ENCODE measurements at places on chromosomes 12 and 14.

- DNase-seq, result no peak
These were observed 3.1 kb upstream of the LMNTD1 start for GRCh38 chr12:25556153-25556552.

- no peak for DNase-seq
These were observed 812.8 kb downstream of the C12orf50 start for GRCh38 chr12:87216436-87216835.

DNA sequence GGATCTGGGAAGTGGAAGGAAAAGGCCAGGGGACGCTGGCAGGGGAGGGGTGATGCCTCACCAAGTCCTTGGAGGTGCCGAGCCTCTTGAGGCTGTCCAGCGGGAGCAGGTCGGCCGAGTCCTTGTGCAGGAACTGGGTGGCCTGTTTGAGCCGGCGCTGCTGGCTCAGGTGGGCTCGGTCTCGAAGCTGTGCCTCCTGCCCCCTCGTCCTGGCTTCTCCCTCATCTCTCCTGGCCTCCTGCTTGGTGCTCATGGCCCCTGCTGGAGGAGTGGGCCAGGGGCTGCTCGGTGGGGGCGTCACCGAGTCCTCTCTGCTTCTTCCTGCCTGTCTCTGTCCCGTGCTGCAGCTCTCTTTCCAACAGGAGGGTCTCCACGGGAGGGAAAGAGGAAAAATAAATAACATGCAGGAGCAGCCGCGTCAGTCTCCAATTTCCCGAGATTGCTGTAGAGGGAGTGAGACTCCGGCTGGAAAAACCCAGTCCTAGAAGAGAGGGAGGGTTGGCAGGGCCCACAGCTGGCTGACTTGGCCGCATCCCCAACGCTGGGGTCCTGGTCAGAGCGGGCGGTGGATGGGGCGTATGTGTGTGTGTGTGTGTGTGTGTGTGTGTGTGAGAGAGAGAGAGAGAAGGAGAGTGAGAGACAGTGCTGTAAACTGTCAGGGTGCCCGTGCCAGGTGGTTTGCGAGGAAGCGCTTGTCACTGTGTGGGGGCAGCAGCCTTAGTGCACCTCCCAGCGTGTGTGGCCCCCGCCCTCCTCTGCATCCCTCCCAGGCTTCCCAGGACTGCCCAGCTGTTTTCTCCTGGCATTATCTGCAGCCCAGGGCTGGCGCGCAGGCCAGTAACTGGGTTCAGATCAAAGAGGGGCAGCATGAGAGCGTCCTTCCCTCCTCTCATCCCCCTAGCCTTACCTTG lies at the start of gene NRIP2:
NRIP2 (minus strand) TSS at position 455 of the 911 bp plus-strand sequence; CDS start at position 403, 52 bp downstream.
- no peak for DNase-seq

GRCh38 chr14:76193696-76194095 lies 42.0 kb downstream of the GPATCH2L start:
- no peak for DNase-seq

DNA sequence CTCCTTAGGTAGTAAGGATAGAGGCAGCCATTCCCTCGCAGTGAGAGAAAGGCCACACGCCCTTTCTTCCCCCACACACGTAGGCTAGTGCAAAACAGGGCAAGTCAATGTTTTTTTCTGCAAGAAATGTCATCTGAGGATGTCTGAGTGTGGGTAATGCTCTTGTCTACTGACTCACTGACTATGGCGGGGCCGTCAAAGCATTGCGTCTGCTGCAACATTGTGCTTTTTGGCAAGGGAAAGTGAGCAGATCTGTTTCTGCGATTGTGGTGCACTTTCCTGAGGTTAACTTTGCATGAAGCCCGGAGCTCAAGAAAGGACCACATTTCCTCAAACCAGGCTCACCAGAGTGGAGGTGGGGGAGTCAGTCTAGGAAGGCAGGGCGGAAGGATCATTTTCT lies 181.6 kb upstream of the GZMB start:
- no peak for DNase-seq

- DNase-seq, result no peak
These were observed 184.3 kb upstream of the C14orf180 start for GRCh38 chr14:104395276-104395675.

DNA sequence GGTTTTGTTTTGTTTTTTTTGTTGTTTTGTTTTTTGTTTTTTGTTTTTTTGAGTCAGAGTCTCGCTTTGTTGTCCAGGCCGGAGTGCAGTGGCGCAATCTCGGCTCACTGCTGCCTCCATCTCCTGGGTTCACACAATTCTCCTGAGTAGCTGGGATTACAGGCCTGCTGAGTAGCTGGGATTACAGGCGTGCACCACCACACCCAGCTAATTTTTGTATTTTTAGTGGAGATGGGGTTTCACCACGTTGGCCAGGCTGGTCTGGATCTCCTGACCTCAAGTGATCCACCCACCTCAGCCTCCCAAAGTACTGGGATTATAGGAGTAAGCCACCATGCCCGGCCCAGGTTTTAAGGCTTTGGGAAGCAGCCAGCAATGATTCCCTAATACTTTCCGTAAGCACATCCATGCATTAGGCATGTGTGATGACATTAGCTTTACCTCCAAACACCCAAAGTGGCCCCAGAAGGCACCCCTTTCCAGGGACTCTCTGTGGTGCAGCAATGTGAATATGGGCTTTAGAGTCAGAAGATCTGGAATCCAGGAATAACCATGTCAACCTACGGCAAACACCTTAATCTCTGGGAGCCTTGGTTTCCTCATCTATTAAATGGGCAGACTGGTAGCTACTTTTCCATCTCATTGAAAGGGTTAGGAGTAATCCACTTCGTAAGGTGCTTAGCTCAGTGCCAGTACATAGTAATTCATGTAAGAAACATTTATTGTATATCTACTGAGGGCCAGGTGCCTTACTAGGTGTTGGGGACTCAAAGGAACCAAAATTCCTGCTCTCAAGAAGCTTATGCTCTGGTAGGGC lies 152.9 kb downstream of the ZFP36L1 start:
- no peak for DNase-seq

- DNase-seq, result no peak
These were observed 31.7 kb upstream of the SLC38A2 start for GRCh38 chr12:46404225-46404631.

GRCh38 chr14:75283833-75284563 lies 5.4 kb downstream of the FOS start:
- no peak for DNase-seq

GRCh38 chr12:110577864-110578693 lies 5.0 kb downstream of the PPTC7 start:
- DNase-seq, result peak; percentile 65

GRCh38 chr12:24838531-24838950 lies 110.4 kb downstream of the BCAT1 start:
- no peak for DNase-seq

DNA sequence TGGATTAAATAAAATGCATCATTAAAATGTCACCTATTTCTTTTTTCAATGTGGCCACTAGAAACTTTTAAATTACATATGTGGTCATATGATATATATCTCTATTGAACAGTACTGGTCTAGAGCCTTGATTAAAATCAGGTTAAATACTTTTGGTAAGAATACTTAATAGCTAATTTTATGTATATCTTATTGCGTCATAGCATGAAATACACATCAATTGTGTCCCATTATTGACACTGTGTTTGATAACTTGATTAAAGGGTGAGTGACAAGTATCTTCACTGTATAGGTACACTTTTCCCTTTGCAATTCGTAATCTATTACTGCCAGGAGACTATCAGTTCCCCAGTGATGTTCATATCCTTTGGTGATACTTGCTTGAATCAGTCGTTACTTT lies 4.4 kb upstream of the HELB start:
- no peak for DNase-seq

DNA sequence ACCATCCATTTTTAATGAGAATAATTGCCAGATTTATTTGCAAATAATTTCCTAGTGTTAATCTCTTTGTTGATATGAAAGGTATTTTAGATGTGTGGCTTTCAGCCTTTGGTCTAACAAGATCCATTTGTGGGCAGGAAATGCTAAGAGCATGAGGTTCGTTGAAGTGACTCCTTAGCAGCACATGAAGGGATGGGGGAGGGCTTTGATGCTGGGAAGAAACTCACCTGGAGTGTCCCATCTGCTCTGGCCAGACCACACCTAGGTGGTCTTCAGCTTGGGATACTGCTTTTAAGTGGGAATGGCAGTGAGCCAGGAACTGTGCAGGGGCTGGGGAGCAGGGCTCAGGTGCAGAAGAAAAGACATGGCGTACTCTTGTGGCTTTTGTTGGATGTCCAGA lies 13.6 kb downstream of the SFSWAP start:
- no peak for DNase-seq

DNA sequence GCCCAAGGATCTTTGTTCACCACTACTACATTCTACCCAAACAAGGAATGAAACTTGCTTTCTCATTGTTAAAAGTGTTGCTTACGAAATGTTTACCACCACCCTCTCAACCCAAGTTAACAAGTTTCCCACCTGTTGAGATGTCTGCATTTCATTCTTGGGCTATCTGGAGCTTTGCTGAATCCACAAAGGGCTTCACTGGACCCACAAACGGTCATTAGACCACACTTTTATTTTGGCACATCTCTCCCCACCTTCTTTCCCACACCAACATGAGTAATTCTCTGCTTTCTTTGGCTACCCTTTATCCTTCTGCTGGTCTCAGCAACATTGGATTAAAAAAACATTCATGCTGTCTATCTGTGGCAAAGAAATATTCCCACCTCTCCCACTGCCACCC lies 78.0 kb downstream of the TMEM260 start:
- no peak for DNase-seq

- DNase-seq, result no peak
These were observed 2.0 kb downstream of the CRY1 start for GRCh38 chr12:107091381-107091780.

- DNase-seq, result no peak
These were observed 94.1 kb downstream of the PLCZ1 start for GRCh38 chr12:18643681-18644080.

DNA sequence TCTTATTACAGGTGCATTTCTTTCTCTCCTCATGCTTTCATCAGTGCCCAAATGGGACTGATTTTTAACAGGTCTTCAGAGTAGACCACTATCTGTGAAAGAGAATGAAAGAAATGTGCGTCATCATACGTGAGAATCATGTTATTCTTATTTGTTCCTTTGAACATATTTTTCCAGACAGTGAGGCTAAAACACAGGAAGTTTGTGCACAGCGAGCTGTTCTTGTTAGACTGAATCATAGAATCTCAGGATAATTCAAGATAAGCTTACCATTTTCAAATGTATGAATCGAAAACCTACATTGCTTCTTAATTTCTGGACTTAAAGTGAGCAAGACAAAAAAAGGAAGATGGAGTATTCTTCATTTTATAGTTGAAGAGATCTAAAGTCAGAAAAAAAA lies 383.1 kb downstream of the EGLN3 start:
- no peak for DNase-seq

DNA sequence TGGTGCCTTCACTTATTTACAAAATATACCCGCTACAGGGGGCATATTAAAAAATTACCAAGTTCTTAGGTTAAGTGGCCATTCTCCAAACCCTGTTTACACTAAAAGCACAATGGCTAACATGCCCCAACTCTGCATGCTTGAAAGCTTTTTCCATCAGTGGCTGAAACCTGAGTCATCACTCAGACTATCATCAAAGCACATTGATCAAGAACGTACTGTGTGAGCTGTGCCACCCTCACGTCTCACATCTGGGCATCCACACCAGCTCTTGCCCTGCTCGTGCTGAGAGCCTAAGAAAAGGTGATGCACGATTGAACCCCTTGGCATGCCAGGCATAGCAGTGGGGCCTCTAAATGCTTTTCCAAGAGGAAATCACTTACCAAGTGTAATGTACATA lies 13.2 kb downstream of the AQP6 start:
- no peak for DNase-seq

DNA sequence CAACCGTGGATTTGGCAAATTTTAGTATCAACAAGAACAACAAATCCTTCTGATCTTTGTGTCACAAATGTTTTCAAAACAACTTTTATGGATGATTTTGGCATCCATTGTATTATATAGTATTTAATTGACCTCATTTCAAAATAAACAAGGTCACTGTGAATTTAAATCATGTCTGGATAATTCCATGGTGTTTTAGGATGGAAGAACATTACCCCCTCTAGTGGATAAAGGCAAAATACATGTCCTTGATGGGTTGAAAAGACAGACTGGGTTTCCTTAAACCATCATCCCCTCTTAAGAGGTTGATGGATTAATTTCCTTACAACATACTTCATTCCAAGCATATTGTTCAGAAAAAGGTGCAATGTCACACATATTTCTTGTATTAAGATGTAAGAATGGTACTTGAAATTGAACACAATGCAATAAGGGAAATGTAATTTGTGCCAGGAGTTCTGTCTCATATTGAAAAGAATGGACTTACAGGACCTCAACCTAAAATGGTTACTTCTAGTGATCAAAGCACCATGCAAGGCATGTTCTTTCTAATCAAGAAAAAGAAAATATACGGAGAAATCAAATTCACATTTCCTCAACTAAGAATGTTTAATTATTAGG lies 352.0 kb downstream of the BCAT1 start:
- no peak for DNase-seq

- DNase-seq, result no peak
These were observed 8.9 kb downstream of the HVCN1 start for GRCh38 chr12:110680032-110680431.

GRCh38 chr12:109052414-109053323 lies at the start of gene USP30:
Gene USP30 (plus strand): TSS chr12:109052576. CDS start chr12:109052679, 103 bp downstream.
- peak; percentile 79 for DNase-seq

DNA sequence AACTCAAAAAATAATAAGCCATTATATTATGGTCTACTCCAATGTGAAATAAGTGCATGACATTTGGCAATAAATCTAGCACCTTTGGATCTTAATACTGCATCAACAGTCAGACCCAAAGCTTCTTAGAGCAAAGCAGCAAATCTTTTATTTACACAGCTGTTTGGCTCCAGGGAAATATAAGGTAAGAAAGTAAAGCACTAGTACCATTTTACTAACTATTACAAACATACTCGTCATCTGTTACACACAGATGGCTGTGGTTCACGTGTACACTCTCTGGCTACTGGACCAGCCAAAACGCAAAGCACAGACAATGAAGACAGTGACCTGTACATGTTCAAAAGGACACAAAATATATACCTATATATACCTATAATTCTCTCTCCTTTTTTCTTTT lies 2.8 kb downstream of the FGD6 start:
- no peak for DNase-seq

DNA sequence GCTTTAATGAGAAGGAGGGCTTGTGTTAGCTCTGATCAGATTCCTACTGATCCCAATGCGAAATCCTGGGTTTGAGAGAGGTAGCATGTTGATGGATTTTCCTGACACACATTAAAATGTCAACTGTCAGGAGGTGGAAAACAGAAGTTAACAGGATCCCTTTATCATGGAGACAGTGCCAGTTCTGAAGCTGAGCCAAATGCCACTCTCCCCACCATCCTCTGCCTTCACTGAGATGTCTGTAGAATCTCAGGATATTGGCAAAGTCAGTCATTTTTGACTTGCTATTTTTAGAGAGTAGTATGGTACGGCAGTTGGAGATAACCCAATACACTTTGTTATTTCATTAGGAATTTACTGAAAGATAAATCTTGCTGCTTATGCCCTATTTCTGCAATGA lies 1816.2 kb upstream of the FLRT2 start:
- DNase-seq, result no peak

DNA sequence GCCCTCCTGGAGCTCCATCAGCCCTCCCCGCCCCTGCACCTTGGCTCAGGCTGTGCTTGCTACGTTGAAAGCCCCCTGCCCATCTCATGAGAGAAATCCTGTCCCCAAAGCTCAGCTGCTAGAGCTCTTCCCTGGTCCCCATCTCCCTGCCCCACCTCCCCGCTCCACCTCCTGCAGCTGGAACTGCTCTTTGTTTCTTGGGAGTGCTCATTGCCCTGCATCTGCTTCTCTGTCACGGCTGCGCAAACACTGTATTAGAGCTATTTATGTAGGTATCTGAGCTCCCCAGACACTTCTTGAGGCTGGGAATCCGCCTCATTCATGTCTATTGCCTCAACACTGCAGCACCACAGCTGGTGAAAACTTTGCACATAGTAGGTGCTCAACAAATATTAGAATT lies 32.8 kb upstream of the PRIMA1 start:
- no peak for DNase-seq
